Activated CD4-positive, alpha-beta T cell treated with anti-CD3 and anti-CD28 coated beads, Interleukin-2, amount 50 U/mL, for 48 hours (primary cell): ENCODE measurements at places on chromosomes 3 and 15.

- no peak for DNase-seq
Measured at GRCh38 chr15:81536356-81536755, 162.3 kb upstream of the TMC3 start.

- no peak for DNase-seq
Measured at GRCh38 chr3:127394031-127394430, 106.2 kb upstream of the PRR20G start.

DNA sequence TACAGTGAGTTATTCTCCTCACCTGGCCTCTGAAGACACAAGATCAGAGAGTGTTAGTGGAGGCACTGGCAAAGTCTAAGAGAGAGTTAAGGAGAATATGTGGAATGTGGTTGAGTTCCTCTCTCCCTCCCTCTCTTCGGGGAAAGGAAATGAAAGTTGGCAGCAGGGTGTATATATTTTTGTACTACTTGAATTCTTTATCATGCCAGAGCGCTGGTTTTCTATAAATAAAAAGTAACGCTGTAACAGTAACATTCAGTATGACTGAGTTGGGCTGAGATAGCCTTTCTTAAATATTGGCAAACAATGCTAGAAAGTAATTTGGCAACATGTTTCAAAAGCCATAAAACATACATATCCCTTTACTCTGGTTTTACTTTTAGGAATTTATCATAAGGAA, 77.5 kb upstream of the TNFAIP8L3 start:
- DNase-seq, result no peak

- DNase-seq, result peak; percentile 88
Measured at GRCh38 chr15:30903497-30904187, at the start of gene FAN1. FAN1 (plus strand) TSS chr15:30903915; CDS start chr15:30904664, 749 bp downstream.

- peak; percentile 43 for DNase-seq
Measured at GRCh38 chr15:91099995-91100813, at the start of gene SV2B. SV2B (plus strand) TSS chr15:91100257; CDS start chr15:91226264, 126,007 bp downstream.

- DNase-seq, result no peak
Measured at GRCh38 chr3:24450160-24450907, 44.3 kb downstream of the THRB start.

DNA sequence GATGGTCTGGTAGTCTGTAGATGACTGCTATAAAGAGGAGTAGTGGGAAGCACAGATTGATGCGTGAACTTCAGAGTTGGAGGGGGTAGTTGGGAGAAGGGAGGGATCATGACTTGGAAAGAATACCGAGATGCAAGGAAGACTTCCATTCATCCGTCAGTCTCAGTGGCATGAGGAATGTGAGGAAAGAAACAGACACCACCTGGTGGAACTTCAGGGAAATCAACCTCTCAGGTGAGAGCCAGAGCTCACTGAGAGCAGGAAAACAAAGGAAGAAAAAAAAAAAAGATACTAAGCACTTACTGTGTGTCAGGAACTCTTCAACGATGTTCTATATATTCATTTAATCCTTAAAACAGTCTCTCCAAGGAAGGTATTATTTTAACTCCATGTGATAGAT, 172.4 kb downstream of the OXSM start:
- no peak for DNase-seq

GRCh38 chr15:48437178-48437577, 105.9 kb downstream of the DUT start:
- DNase-seq, result no peak

GRCh38 chr3:122758877-122759560, 34.6 kb downstream of the HSPBAP1 start:
- DNase-seq, result no peak

- no peak for DNase-seq
Measured at GRCh38 chr3:38386992-38387750, 40.6 kb downstream of the XYLB start.

- DNase-seq, result no peak
Measured at GRCh38 chr3:135618123-135618522, 347.4 kb upstream of the PPP2R3A start.

DNA sequence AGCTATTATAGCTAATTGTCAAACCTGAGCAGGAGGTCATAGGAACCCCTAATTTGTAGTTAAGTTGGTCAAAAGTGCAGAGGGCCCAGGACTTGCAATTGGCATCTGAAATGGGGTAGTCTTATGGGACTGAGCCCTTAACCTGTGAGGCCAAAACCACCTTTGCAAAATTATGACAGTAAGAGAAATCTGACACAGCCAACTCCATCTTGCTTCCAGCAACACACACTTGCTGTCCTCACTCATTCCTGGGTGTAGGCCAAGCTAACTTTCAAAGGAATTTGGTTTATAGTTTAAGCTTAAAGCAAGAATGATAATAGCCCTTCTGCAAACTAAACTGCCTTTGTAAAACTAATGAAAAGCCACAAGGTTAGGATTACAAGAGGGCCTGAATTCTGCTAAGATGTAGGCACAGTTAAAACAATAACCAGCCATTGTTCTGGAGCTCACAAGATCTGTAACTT, 57.6 kb upstream of the FRMD4B start:
- DNase-seq, result no peak
